Tibial artery (tissue), 4 donors: ENCODE measurements at places on chromosomes 3 and 15.

DNA sequence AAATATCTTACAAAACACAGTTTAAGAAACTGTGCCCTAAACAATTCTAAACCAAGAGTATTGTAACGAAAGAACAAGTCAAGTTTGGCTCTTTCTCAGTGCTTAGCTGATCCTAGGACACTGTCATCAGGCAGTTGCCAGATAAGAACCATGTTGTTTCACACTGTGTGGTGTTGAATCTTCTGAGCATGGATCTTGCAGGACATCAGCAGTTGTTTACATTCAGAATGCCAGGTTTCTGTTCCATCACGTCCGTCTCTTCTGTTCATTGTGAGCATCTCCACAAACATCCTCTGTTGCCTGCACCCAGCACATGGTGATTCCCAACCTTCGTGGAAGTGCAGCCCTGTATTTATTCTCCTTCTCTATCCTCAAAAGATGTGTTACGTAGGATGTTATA is 67.9 kb downstream of the DCUN1D1 start:
- no peak for DNase-seq

DNA sequence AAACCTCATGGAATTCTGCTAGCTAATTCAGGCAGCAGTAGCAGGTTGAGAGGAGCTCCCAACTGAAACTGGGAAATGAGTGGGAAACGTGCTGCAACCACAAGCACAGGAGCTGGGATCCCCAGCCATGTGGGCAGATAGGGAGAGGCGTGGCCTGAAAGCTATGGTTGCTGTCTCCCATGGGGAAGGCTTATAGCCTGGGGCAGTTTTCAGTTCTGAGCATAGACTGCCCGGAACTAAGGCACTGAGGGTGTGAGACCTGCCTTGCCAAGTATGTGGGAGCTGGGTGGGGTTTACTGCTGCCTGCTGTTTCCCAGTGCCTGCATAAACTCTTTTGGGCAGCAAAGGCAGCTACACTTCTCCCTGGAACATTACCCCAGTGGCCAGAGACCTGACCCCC is 229.5 kb downstream of the TUSC7 start:
- DNase-seq, result no peak

DNA sequence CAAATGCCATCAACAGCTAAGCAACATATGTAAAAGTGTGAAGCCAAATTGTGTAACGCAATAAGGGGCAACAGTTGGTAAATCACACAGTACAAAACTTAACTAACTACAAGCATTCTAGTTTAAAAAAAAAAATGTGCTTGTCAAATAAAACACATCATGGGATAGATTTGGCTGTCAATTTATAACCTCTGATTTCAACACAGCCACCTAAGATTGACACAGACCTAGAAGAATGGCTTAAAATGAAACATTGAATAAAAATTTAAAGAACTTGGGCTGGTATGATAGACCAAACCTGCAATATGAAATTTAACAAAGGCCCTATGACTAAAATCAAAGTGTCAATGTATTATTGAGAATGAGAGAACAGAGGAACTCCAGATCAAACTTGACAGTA is 148.4 kb downstream of the NR1I2 start:
- DNase-seq, result no peak

DNA sequence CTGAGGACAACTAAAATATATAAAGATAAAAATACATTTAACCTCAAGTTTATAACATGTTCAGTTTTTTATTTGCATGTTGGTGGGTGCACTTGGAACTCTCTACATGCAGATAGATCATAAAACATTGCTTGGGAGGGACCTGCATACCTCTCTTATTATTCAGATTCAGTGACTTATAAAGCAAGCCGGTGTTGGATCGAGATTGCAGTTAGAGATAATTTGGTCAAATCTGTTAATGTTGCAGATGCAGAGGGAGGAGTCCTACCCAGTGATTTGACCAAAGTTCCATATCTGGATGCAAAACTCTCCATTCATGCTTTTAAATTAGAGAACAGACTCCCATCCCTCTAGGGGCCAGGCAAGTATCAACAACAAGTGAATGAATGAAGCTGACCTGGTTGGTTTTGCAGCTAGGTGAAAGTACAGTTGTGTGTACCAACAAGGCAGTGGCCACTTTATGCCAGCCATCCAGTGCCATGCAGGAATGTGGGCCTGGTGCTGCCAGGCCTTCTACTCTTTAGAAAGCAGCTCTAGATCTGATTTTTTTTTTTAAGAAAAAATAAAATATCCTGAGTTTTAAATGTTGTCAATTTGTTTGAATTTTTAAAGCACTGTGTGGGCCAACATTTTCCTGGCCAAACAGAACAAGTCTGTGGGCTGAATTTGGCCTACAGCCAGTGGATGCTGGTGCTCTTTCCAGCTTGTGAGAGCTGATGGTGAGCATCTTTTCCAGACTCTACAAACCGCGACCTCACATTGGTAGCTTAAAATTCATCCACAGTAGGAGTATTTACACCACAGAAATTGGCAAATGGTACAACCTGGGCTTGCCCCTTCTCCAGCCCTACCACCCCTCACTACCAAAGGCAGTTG is 12.3 kb downstream of the CDIN1 start:
- no peak for DNase-seq

DNA sequence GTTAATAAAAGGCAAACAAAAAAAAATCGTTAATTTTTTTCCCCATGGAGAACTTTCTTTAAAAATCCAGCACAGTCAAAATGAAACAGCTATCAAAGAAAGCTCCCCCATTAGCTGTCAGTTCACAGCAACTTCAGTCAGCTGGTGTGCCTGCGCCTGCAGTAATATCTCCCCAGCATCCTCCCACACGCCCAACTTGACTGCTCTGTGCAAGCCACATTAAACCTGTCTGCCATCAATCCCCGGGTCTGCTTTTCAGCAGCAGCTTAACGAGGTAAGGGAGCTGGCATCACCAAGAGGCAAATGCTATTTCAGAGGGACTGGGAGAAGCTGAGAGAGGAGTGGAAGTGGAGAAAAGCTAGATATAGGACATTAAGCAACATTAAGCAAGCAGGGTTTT is 337.5 kb downstream of the GAP43 start:
- DNase-seq, result no peak

GRCh38 chr3:178100908-178101307 is 435.3 kb upstream of the KCNMB2 start:
- no peak for DNase-seq

DNA sequence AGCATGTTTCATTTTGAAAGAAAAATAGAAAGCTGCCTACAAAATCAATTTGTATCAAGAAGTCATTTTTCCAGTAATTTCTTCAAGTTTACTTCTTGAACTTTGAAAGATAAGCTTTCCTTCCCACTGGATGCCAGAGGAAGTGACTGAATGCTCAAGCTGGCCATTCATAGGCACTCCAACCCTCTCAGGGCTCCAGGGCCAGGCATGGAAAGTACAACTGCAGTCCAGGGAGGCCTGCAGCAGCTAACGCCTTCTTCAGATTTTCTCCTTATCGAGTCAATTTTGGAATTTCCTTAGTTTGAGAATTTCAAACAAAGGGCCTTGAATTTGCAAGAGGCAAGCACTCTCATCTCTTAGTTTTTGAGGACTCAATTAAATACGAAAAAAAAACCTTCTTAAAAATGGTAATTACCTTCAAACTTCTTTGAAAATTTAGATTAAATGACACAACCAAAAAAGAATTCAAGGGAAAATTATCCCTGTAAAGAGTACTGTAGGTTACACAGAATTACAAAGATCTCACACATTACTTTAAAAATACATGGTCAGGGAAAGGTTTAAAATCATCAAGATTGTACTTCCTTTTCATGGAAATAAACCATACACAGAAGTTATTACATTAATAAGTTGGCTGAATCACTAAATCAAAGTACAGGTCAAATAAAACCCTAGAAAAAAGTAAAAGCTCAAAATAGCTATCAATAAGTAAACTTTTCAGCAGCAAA is 2.5 kb downstream of the UBP1 start:
- DNase-seq, result no peak

DNA sequence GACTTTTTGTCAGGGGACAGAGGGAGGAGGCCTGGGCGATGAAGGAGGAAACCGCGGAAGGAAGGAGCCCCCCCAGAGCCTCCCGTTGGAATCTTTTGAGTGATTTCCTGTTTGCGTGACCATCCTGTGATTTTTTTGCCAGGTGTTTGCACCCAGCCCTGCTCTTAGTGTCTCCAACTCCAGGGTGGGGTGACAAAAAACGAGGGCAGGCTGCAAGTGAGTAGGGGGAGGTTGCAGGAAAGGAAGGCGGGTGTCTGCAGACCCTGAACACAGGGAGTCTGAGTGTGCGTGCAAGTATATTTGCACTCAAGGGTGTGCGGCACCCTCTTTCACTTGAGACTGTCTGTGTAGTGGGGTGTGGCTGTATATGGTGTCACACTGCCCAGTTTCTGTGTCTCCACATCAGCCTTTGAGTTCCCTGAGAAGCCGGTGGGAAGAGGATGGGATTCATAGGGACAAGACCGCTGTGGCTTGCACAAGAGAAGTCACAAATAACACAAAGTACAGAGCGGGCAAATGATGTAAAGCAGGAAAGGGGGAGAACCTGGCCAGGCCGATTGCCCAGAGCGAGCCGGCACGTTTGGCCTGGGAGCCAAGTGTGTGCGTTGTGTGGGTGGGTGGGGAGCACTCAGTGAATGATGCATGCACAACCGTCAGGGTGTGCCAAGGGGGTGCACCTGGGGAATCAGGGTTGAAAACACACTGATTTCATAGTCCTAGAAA is 6.6 kb downstream of the ISLR2 start:
- no peak for DNase-seq

- no peak for DNase-seq
These were observed 79.3 kb downstream of the RPL22L1 start for GRCh38 chr3:170790647-170791046.
